Stimulated activated CD4-positive, alpha-beta T cell treated with anti-CD3 and anti-CD28 coated beads, Interleukin-12 subunit alpha, Interleukin-12 subunit beta, amount 100 ng/mL, for 4 hours (primary cell): ENCODE measurements at places on chromosomes 12 and 14.

DNA sequence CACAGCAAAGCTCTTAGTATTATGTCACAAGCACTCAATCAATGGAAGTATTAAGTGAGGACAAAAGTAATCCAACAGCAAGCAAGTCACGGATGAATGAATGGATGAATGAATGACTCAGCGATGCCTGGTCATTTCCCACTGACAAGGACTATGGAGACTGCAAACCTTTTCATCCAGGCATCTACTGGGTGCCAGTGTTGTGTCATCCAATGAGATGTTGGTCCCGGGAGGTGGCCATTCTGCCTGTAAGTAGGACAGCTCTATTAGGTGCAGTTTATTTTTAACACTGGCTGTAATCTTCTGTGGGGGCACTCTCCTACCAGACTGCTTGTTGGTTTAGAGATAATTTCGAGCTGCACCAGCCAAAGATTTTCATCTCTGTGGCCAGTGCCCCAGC lies 39.4 kb downstream of the STAB2 start:
- no peak for DNase-seq

DNA sequence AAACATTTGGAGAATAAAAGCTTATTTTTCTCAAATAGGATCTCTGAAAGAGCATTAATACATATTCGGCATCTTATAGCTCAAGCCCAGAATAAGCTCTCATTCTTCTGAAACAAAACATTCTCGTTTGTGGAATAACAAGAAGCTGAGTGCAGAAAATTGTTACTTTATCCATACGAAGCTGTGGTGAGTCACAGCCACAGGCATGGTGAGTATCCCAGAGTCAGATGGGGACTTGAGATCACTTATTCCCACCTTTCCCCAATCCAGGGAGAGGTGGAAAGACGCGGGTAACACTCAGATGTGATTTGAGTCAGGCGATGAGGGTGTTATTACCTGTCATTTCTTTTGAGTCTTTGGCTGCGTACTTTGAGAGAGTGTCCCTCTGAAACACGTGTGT lies 214.6 kb upstream of the TMEM132C start:
- DNase-seq: no peak

- DNase-seq: no peak
These were observed 76.8 kb upstream of the CISTR start for GRCh38 chr12:53828598-53828997.

DNA sequence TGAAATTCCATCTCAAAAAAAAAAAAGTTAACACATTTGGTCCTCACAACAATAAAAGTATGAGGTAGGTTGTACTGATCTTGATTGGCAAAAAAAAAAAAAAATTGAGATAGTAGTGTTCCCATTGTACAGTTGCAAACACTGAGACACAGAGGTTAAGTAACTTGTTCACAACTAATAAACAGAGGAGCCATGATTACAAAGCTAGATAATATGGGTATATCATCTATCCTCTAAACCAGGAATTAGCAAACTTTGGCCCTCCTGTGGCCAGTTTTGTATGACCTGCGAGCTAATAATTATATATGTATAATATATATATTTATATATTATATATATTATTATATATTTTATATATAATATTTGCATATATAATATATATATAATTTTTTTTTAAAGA lies 2.3 kb upstream of the PSME1 start:
- DNase-seq: no peak

- no peak for DNase-seq
These were observed 6.3 kb downstream of the ZFP36L1 start for GRCh38 chr14:68786491-68787091.
